ENCODE measurements at places on chromosomes 11 and 22. TPM values are rescaled to one million over a fixed set of nuclear protein-coding genes. Genes with fewer than 3 reads are reported as not detected.
A peak's percentile ranks its signal among the peaks of the same experiment; 100 is the strongest.

DNA sequence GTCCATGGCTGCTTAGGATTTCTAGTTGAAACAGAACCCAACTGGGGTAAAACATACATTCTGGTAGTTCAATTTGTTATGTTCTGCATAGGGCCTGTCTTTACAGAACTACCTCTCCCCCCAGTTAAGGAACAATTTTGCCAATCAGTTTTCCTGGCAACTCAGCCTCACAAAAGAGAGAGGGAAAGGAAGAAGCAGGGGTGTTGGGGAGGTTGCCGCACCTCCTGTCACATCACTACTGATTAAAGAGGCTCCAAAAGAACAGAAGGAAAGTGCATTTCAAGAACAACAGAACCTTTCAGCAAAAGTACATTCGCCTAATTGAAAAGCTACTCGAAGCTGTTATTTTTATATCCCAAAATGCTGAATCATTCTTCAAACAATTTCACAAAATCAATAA is 217.6 kb downstream of the CADM1 start:
- no peak overlapping the region for H3K27ac ChIP-seq
- no peaks in the 10 kb centered on the region for H3K36me3 ChIP-seq
- no peaks in the 10 kb centered on the region for H3K27me3 ChIP-seq
- no peaks in the 10 kb centered on the region for H3K4me1 ChIP-seq
- no peak overlapping the region for H3K4me3 ChIP-seq

GRCh38 chr11:17544181-17544622 is at the start of gene USH1C:
Gene USH1C, minus strand, starts transcription at chr11:17544416. Its CDS starts 109 bp downstream, at chr11:17544307.
- no peaks in the 10 kb centered on the region for H3K27me3 ChIP-seq
- H3K36me3 ChIP-seq, result no peaks in the 10 kb centered on the region
- H3K4me3 ChIP-seq, result no peak within 1 kb of the TSS
- H3K4me1 ChIP-seq, result no peaks in the 10 kb centered on the region

- H3K4me3 ChIP-seq, result no peak overlapping the region
- no peaks in the 10 kb centered on the region for H3K27me3 ChIP-seq
- no peak for DNase-seq
- peak overlapping the region; percentile 20 for H3K27ac ChIP-seq
- no peaks in the 10 kb centered on the region for H3K36me3 ChIP-seq
These were observed 61.7 kb downstream of the ETS1 start for GRCh38 chr11:128525411-128526243.

DNA sequence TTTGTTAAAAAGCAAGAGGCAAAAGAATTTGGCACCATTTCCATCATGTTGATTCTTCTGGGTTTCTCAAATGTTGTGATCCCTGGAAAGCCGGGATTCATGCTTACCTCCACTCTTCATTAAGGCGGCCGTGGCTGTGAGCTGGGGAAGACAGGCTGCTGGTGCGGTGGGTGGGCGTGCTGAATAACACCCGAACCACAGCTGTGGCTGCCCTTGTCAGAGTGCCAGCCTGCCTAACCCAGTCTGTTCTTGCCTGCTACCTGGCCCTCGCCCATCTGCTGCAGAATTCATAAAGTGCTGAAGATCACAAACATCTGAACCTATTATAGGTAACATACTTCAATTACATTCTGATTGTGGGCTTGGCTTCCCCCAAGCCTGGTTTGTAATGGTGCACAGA is 95.8 kb upstream of the RCN1 start:
- H3K4me3 ChIP-seq, result no peak overlapping the region
- no peak for DNase-seq
- no peaks in the 10 kb centered on the region for H3K4me1 ChIP-seq
- no peaks in the 10 kb centered on the region for H3K27me3 ChIP-seq

DNA sequence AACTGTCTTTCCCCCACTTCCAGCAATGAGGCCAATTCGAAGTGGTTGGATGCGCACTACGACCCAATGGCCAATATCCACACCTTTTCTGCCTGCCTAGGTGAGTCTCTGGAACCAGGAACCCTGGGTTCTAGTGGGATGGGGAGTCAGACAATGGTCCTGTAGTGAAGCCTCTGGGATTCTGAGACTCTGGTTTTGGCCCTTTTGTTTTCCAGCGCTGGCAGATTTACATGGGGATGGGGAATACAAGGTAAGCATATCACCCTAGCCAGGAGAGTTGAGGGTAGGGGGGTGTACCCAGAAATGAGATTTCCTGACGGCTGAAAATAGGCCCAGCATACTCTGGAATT is 530 bp downstream of the BBS1 start:
- H3K36me3 ChIP-seq, result no peaks in the 10 kb centered on the region
- H3K27ac ChIP-seq, result peak overlapping the region; percentile 71
- H3K27me3 ChIP-seq, result no peaks in the 10 kb centered on the region
- peak overlapping the region; percentile 67 for H3K4me3 ChIP-seq
- H3K4me1 ChIP-seq, result no peaks in the 10 kb centered on the region
- DNase-seq, result no peak

- H3K36me3 ChIP-seq, result no peaks in the 10 kb centered on the region
- no peak overlapping the region for H3K27ac ChIP-seq
- no peak for DNase-seq
These were observed 48.0 kb downstream of the YAP1 start for GRCh38 chr11:102158164-102158735.

DNA sequence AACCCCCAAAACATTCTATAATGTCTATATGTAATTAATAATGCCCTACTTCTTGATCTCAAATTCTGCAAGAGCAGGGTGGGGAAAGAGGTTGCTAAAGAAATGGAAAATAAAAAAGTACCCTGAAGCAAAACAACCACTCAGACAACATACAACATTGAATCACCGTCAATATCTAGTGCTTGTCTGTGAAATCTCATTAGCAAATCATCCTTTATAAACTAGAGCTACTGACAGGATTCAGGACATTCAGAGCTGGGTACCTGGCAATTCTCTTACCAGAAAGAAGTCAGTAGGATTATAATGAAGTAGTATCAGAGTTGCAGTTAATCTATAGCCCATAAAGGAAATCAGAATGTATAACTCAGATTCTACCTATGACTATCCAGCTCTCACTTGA is 143.2 kb downstream of the CADM1 start:
- H3K27ac ChIP-seq, result no peak overlapping the region
- H3K36me3 ChIP-seq, result no peaks in the 10 kb centered on the region
- no peaks in the 10 kb centered on the region for H3K4me1 ChIP-seq
- no peak overlapping the region for H3K4me3 ChIP-seq
- H3K27me3 ChIP-seq, result no peaks in the 10 kb centered on the region
- no peak for DNase-seq

GRCh38 chr22:38824585-38824984 is 19.2 kb downstream of the NPTXR start:
- no peaks in the 10 kb centered on the region for H3K27me3 ChIP-seq
- H3K36me3 ChIP-seq, result no peaks in the 10 kb centered on the region
- H3K27ac ChIP-seq, result no peak overlapping the region
- DNase-seq, result peak; percentile 50
- H3K4me1 ChIP-seq, result no peaks in the 10 kb centered on the region

DNA sequence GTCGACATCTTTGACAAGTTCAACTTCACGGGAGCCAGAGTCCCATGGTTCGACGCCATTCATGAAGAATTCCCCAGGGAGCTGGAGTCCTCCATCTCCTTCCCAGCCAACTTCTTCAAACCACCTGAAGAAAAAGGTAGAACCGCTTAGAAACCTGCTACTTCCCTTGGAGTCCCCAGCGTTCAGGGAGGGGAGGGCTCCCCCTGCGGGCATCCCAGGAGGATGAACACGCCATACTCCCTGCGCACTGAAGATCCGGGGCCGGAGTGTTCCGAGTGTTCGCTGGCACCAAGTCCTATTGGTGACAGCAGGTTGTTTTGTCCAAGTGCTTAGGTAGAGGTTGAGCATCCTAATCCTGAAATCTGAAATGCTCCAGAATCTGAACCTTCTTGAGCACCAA is 51.7 kb upstream of the PRODH start:
- no peaks in the 10 kb centered on the region for H3K36me3 ChIP-seq
- no peaks in the 10 kb centered on the region for H3K27me3 ChIP-seq
- DNase-seq, result no peak
- H3K4me1 ChIP-seq, result no peaks in the 10 kb centered on the region
- no peak overlapping the region for H3K27ac ChIP-seq
- H3K4me3 ChIP-seq, result no peak overlapping the region

DNA sequence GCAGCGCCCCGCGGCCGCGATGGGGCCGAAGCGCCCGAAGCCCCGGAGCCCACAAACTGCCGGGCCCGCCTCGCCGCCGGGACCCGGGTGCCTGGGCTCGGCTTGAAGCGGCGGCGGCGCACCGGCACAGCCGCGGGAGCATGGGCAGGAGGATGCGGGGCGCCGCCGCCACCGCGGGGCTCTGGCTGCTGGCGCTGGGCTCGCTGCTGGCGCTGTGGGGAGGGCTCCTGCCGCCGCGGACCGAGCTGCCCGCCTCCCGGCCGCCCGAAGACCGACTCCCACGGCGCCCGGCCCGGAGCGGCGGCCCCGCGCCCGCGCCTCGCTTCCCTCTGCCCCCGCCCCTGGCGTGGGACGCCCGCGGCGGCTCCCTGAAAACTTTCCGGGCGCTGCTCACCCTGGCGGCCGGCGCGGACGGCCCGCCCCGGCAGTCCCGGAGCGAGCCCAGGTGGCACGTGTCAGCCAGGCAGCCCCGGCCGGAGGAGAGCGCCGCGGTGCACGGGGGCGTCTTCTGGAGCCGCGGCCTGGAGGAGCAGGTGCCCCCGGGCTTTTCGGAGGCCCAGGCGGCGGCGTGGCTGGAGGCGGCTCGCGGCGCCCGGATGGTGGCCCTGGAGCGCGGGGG is 346 bp downstream of the FJX1 start:
- H3K27me3 ChIP-seq, result peaks cover 22% of the 10 kb centered on the region
- DNase-seq, result peak; percentile 65
- H3K27ac ChIP-seq, result peak overlapping the region; percentile 78
- H3K36me3 ChIP-seq, result no peaks in the 10 kb centered on the region

GRCh38 chr11:108852701-108853100 is 187.8 kb downstream of the DDX10 start:
- no peak overlapping the region for H3K27ac ChIP-seq
- peaks cover 18% of the 10 kb centered on the region for H3K4me1 ChIP-seq
- H3K36me3 ChIP-seq, result no peaks in the 10 kb centered on the region
- H3K27me3 ChIP-seq, result no peaks in the 10 kb centered on the region

GRCh38 chr11:587978-588380 is 11.7 kb downstream of the PHRF1 start:
- H3K4me3 ChIP-seq, result no peak overlapping the region
- no peak overlapping the region for H3K27ac ChIP-seq
- H3K4me1 ChIP-seq, result no peaks in the 10 kb centered on the region
- DNase-seq, result no peak
- peaks cover 7% of the 10 kb centered on the region for H3K36me3 ChIP-seq
- no peaks in the 10 kb centered on the region for H3K27me3 ChIP-seq

GRCh38 chr11:72389116-72389515 is 45.2 kb downstream of the CLPB start:
- no peaks in the 10 kb centered on the region for H3K4me1 ChIP-seq
- no peak for DNase-seq
- H3K4me3 ChIP-seq, result no peak overlapping the region
- no peaks in the 10 kb centered on the region for H3K36me3 ChIP-seq

GRCh38 chr11:37657645-37658044 is 1059.6 kb upstream of the RAG2 start:
- no peaks in the 10 kb centered on the region for H3K4me1 ChIP-seq
- no peak overlapping the region for H3K4me3 ChIP-seq
- H3K27ac ChIP-seq, result no peak overlapping the region
- no peaks in the 10 kb centered on the region for H3K36me3 ChIP-seq
- no peak for DNase-seq

GRCh38 chr22:47655930-47656329 is 893.5 kb downstream of the TBC1D22A start:
- no peak for DNase-seq
- H3K27me3 ChIP-seq, result no peaks in the 10 kb centered on the region

DNA sequence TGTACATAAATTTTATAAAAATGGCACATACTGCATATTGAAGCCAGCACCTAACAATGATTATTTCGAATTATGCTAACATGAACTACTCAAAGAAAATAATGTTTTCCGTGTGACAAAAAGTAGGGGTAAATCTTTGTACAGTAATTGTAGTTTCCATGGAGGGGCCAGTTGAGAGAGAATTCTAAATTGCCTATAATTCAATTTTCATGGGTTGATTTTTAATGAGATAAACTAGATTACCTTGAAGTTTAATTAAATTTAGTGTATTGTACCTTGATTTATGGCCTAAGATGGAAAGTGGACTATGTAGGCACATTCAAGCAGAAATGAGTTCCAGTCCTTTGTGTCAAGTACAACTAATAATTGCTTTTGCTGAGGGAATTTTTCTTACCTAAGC is 5.0 kb downstream of the APLP2 start:
- no peak overlapping the region for H3K27ac ChIP-seq
- H3K4me3 ChIP-seq, result no peak overlapping the region
- no peak for DNase-seq
- no peaks in the 10 kb centered on the region for H3K27me3 ChIP-seq
- no peaks in the 10 kb centered on the region for H3K36me3 ChIP-seq

- H3K27ac ChIP-seq, result no peak overlapping the region
- no peak for DNase-seq
- H3K4me3 ChIP-seq, result no peak overlapping the region
- H3K4me1 ChIP-seq, result no peaks in the 10 kb centered on the region
- no peaks in the 10 kb centered on the region for H3K27me3 ChIP-seq
These were observed 68.9 kb downstream of the C11orf65 start for GRCh38 chr11:108398439-108398838.

GRCh38 chr11:68380786-68381622 is 68.6 kb downstream of the LRP5 start:
- DNase-seq, result peak; percentile 81
- H3K36me3 ChIP-seq, result peaks cover under 1% of the 10 kb centered on the region
- no peak overlapping the region for H3K4me3 ChIP-seq
- no peaks in the 10 kb centered on the region for H3K27me3 ChIP-seq
- peaks cover 77% of the 10 kb centered on the region for H3K4me1 ChIP-seq

The MISFA gene
- total RNA-seq, result not detected

The AIP gene
- 107 TPM for total RNA-seq

The CD3D gene
- 1.4 TPM for total RNA-seq

The MS4A13 gene
- total RNA-seq, result not detected

The DAGLA gene
- total RNA-seq, result 1.8 TPM

The ARHGAP20 gene
- total RNA-seq, result 2.2 TPM

The KIRREL3 gene
- 1.8 TPM for total RNA-seq

All from sigmoid colon (tissue), 7 donors.